ENCODE measurements at places on chromosomes 4 and X.

DNA sequence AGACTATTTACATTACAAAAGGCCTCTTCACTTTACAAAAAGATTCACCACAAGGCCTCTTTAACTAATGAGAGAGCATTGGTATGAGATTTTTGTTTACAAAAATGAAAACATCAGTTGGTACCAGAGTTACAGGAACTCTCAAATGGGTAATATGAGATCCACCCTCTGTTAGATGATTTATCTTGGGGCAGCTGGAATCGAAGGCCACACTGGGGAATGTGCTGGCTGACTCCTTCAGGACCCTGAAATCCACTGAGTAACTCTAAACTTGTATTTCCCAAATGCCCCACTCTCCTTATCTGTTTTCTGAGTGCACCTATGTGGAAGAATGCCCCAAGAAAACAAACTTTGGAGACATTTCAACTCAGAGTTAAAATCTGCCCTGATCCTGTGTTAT is 232.9 kb upstream of the F9 start:
- DNase-seq, result no peak

- DNase-seq, result no peak
These were observed 23.8 kb downstream of the F9 start for GRCh38 chrX:139554376-139554775.

- no peak for DNase-seq
These were observed 1473.6 kb downstream of the STIM2 start for GRCh38 chr4:28334249-28334648.

DNA sequence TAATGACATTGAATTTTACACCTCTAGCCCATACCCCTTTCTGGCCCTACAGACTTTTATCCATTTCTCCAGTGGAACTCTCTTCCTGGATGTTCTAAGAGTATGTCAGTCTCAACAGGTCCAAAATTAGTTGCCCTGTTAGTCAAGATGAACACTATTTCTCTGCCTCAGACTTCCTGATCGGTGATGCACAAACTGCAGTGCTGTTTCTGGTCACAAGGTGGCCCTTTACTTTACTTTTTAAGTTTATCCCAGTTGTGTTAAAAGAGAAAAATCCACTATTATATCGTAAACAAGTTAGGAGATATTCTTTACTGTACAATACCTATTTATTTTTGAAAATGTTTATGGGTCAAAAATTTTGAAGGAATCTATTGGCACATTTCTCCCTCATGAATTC is 13.1 kb downstream of the TCEAL7 start:
- DNase-seq, result no peak

Data from SJSA1 (cell line).